Brain pericyte (primary cell): ENCODE measurements at places on chromosomes 4 and X.

- no peak for DNase-seq
These were observed 96.8 kb upstream of the CXXC4 start for GRCh38 chr4:104591510-104591911.

DNA sequence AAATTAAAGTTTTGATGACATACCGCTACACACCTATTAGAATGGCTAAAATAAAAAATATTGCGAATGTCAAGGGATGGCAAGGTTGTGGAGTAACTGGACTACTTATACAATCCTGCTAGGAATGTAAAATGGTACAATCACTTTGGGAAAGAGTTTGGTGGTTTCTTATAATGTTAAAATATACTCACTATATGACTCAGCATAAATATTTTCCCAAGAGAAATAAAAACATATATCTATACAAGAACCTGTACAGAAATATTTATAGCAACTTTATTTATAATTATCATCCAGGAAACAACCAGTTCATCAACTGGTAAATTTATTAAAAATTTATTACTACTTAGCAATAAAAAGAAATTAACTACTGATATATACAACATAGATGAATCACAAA lies 89.7 kb downstream of the SLC10A7 start:
- no peak for DNase-seq

GRCh38 chrX:12892716-12893115 lies 13.7 kb upstream of the TLR8 start:
- no peak for DNase-seq

GRCh38 chr4:183094393-183095198 lies 4.5 kb upstream of the WWC2 start:
- DNase-seq: no peak

- DNase-seq: no peak
These were observed 60.7 kb downstream of the EFHC2 start for GRCh38 chrX:44282753-44283152.
